ENCODE measurements at places on chromosomes 16 and 17.
A peak's percentile ranks its signal among the peaks of the same experiment; 100 is the strongest.

GRCh38 chr16:4578961-4579530, 22.9 kb downstream of the C16orf96 start:
- DNase-seq, result no peak

- DNase-seq, result no peak
Observed at GRCh38 chr17:59798111-59798510, 90.7 kb downstream of the VMP1 start.

DNA sequence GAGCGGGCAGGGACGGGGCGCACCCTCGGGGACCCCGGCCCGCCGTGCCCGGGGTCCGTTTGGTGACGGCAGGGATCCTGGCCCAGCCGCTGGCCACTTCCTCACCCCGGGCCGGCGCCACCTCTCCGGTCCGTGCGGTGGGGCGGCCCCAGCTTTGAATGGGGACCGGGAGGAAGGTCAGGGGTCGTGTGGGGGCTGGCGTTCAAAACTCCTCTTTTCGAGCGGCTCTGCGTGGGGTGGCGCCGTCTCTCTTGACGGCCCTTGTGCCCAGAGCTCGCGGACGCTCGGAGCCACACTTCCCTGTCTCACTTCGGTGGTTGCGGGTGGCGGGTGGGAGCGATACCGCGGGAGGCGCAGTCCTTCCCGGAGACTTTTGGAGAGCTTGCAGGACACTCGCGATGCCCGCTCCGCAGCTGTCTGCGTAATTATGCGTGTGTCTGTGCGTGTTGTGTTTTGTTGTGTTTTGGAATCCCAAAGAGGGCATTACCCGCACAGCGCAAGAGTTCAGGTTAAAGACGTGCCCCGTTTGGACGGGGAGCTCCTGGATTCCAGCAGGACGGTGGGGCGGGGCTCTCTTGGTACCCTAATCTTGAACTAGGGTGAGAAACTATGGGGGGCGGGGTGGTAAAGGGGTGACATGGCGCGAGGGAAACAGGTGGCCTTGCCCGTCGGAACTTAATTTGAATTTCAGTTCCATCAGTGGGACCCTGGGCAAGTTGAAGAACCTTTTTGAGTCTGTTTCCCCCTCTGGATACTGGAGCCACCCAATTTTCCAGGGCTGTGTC, 637 bp downstream of the PLCG2 start:
- no peak for DNase-seq

DNA sequence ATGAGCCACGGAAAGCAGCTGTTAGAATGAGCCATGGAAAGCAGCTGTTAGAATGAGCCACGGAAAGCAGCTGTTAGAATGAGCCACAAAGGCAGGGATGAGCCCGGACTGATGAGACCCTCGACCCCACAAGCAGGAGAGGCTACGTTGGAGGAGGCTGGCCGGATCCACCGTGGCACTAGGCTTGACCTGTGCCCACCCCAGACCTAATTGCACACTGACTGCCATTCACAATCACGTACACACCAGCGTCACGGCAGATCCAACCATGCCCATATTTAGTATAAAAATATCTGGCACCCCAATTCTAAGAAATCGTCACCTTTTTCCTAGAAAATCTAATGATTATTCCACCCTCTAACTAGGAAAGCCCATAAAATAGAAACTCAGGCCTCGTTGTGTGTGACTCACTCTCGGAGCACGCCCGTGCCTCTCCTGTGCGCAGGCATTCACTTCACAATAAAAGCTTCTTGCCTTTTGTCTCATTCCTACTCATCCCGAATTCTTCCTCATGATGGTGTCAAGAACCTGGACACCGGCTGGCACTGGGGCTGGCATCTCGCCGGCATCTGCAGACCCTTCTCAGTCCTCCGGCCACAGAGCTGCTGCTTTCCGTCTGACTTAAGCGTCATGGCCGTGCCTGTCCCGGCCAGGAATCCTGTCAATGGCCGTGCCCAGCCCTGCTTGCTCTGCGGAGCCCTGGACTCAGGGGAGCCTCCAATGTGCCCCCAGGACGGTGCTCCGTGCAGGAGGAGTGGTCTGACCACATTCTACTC, 5.5 kb upstream of the SECTM1 start:
- DNase-seq, result no peak

- no peak for DNase-seq
Observed at GRCh38 chr16:50182441-50182840, 29.3 kb downstream of the TENT4B start.

- no peak for DNase-seq
Observed at GRCh38 chr16:4214215-4214621, 27.7 kb downstream of the SRL start.

GRCh38 chr16:86220561-86220960, 289.8 kb upstream of the FOXF1 start:
- no peak for DNase-seq

GRCh38 chr16:11128211-11129141, 127.5 kb downstream of the SOCS1 start:
- no peak for DNase-seq

- no peak for DNase-seq
Observed at GRCh38 chr16:951660-952301, 19.0 kb downstream of the LMF1 start.

GRCh38 chr16:30867747-30868146, 26.1 kb downstream of the BCL7C start:
- DNase-seq, result no peak

GRCh38 chr17:27236717-27237315, 57.1 kb upstream of the WSB1 start:
- DNase-seq, result peak; percentile 83

GRCh38 chr17:37090941-37091340, 142.2 kb downstream of the AATF start:
- DNase-seq, result no peak

GRCh38 chr16:31215287-31216162, 1.4 kb downstream of the PYDC1 start:
- DNase-seq, result no peak

GRCh38 chr16:61909074-61909473, 127.2 kb downstream of the CDH8 start:
- DNase-seq, result no peak
